ENCODE measurements at places on chromosomes 11 and 22.

DNA sequence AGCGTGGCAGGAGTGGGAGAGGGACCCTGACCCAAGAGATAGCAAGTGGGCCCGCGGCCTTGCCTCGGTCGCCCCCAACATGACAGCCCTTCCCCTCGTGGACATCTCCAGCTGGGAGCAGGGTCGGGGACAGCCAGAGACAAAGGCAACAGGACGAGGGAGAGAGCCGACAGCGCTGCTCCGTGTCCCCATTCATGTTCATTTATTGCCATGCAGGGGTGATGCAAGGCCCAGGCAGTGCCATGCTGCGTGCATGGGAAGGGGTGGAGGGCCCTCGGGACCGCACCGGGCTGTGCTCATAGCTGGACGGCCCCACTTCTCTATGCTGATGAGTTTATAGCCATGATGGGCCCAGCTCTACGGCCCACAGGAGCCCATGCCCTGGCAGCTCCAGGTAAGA, 12.7 kb downstream of the MRPL23 start:
- DNase-seq, result no peak

- no peak for DNase-seq
These were observed 130.6 kb downstream of the ST3GAL4 start for GRCh38 chr11:126485986-126486635.

GRCh38 chr11:18461909-18462308, 6.3 kb downstream of the LDHAL6A start:
- DNase-seq, result no peak

DNA sequence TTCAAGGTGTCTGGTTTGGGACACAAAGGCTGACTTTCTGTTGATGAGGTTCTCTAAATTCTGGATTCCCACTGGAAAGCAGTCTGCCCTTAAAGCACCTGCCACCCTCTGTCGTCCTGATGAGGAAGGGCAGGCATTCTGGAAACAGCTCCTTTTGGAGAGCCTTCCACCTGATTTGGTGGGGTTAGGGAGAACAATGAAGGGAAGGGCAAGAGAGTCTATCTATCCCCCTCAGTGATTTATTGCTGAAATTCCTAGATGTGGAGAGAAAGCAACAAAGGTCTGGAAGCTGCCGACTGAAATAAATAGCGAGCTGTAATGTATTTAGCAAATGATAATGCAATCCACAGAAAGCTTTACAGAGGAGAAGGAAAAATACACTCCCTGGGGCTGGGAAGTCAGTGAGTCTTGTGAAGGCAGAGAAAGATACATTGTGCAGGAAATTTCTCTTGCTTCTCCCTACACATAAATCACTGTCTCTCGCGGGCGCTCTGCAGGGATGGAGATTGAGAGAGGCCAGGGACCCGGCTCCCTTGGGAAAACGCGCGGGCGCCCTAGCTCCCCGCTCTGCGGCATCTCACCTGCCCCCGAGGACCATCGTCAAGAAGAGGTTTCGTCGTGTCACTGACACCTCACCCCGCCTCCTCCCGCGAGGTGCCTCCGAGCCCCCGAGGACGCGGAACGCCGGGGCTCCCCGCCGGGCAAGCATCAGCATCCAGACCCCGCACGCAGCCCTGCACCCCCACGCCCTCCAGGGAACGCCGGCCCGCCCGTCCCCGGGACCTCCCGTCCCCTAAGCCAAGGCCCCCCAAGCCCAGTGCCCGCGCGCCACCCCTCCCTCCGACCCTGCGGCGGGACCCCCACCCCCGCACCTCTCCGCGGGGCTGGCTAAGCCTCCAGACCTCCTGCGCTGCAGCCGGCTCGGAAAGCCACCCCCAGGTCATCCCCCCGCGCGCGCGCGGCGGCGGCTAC, 673 bp downstream of the CDON start:
- peak; percentile 32 for DNase-seq

- DNase-seq, result no peak
These were observed 248.2 kb upstream of the SORL1-AS1 start for GRCh38 chr11:121700968-121701367.

DNA sequence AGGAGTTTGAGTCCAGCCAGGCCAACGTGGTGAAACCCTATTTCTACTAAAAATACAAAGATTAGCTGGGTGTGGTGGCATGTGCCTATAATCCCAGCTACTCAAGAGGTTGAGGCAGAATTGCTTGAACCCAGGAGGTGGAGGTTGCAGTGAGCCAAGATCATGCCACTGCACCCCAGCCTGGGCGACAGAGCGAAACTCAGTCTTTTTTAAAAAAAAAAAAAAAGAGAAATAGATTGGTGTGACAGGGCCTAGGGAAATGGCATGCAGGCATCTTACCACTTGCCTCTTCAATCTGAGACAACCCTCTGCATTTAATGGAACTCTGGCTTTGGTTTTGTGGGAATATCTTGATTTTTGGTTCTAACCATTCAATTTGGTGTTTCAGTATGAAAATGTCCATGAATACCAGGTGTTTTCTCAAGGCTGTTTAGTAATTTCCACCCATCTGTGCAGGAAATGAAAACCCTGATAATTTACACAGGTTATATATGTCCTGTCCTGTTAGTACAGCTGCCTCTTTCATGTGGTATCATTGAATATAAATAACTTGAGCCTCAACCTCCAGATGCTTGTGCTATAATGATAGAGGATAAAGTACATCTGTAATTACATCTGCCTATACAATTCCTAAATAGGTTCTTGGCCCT, 8.4 kb downstream of the XBP1 start:
- DNase-seq, result no peak
